ENCODE measurements at places on chromosomes 11 and 22.

- DNase-seq = no peak
- no peak overlapping the region for H3K27ac ChIP-seq
- peaks cover 6% of the 10 kb centered on the region for H3K27me3 ChIP-seq
- H3K36me3 ChIP-seq = no peaks in the 10 kb centered on the region
Observed at GRCh38 chr11:126491092-126491491, 135.6 kb downstream of the ST3GAL4 start.

- peaks cover 3% of the 10 kb centered on the region for H3K27me3 ChIP-seq
- DNase-seq = no peak
- H3K4me3 ChIP-seq = no peak overlapping the region
Observed at GRCh38 chr11:126546191-126546590, 190.7 kb downstream of the ST3GAL4 start.

GRCh38 chr11:118530180-118530682 lies 761 bp upstream of the TMEM25 start:
- H3K27ac ChIP-seq = no peak overlapping the region
- H3K4me1 ChIP-seq = peaks cover 36% of the 10 kb centered on the region
- H3K36me3 ChIP-seq = peaks cover 13% of the 10 kb centered on the region

DNA sequence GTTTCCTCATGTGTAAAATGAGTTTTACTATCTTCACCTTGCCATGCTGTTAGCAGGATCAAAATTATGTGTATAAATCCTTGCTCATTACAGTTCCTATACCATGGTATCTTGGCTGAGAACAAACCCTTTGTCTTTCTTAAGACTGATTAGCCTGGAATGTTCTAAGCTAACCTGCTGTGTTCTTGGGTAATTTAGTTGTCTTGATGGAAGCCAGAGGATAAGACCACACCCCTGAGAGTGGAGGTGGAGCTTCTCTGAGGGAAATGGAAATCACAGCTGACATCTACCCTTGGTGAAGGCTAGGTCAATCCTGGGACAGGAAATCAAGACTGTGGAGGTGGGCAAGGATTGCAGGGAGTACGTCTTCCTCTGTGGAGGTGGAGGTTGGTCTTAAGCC lies 206.1 kb upstream of the ARHGAP20 start:
- H3K36me3 ChIP-seq = no peaks in the 10 kb centered on the region
- H3K27me3 ChIP-seq = peaks cover 3% of the 10 kb centered on the region
- no peak overlapping the region for H3K27ac ChIP-seq
- no peak for DNase-seq
- H3K4me3 ChIP-seq = no peak overlapping the region

DNA sequence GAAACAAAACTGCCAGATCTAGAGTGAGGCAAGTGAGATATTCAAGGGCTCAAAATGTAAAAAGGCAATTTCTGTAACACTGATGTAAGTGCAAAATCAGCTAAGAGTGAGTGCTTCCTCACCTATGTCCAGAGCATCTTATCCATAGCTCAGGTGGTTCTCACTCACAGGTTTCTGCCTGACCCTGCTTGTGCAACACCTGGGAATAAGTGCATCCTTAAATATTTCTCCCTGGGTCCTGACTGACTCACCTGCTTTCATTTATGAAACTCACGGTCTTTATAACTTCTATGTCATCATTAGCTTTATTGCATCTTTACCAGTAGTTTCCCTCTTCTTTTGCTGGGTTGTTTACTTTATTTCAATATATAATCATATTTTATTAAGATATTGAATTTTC lies 260.6 kb downstream of the CNTN5 start:
- DNase-seq = no peak
- H3K4me1 ChIP-seq = peaks cover 9% of the 10 kb centered on the region
- no peak overlapping the region for H3K27ac ChIP-seq
- H3K27me3 ChIP-seq = no peaks in the 10 kb centered on the region

GRCh38 chr22:38935023-38935422 lies 22.4 kb upstream of the APOBEC3A start:
- no peak overlapping the region for H3K27ac ChIP-seq
- no peaks in the 10 kb centered on the region for H3K36me3 ChIP-seq
- peaks cover 25% of the 10 kb centered on the region for H3K27me3 ChIP-seq
- DNase-seq = no peak
- no peak overlapping the region for H3K4me3 ChIP-seq

DNA sequence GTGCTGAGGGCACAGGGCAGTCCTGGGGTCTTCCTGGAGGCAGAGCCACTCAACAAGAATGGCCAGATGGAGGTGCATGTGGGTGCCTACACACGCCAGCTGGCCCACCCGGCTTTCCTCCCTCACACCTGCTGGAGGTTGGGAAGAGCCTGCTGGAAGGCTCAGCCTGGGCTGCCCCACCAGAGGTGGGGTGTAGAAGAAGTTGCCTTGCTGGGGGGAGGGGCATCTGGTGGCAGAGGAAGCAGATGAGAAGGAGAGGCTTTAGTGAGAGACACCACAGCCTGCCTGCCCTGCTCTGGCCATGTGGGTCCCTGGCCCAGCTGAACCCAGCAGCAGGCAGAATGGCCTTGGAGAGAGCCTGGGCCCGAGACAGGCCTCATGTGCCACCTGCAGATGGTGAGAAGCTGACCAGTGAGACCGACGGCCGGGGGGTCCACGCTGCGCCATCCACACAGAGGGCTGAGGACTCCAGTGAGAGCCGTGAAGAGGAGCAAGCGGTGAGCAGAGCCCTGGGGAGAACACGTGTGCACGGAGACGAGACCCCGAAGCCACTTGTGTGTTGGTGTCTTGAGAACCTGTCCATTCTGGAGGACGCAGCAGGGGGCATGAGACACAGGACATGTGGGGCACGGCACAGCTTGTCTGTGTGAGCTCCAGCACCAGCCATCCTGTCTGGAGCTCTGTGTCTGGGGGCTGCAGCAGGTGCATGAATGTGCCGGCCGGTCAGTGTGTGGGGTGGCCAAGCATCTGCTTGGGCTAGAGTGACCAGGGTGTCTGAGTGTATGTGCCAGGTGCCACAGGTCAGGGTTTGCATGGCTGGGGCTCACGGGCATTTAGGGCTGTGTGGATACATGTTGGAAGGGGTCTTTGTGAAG lies 2.7 kb downstream of the B4GALNT4 start:
- peaks cover 12% of the 10 kb centered on the region for H3K27me3 ChIP-seq
- DNase-seq = no peak
- H3K36me3 ChIP-seq = peaks cover 34% of the 10 kb centered on the region
- H3K27ac ChIP-seq = peak overlapping the region; percentile 60
- peaks cover 29% of the 10 kb centered on the region for H3K4me1 ChIP-seq
- H3K4me3 ChIP-seq = no peak overlapping the region

DNA sequence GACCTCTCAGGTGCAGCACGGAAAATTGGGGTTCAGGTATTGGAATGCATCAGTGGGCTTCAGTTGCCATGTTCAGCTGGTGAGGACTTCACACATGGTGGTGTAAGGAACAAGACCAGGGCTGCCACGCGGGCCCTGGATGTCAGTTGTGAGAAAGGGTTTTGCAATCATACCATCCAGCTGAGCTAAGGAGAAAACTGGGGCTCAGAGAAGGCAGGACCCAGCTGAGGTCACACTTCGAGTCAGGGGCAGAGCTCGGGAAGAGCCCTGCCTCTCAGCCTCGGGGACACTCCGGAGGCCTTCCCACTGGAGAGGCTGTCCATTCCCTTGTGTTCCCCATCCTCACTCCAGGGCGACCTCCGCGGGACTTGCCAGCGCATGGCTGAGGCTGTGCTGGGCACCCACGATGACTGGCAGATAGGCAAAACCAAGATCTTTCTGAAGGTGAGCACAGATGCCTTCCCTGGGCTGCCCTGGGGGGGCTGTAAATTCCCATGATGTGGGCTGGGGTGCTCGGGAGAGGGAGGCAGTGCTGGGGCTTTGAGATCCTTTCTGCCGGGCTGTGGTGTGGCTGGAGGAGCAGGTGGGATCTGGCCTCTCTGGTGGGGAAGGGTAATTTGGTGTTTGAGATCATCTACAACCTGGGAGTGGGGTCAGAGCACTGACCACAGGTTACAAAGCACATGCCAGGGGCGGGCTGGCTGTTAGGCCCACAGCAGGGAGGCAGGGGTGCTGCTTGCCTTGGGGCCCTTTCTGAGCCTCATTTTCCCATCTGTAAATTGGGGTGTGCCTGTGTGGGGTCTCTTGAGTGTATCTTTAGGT lies 47.2 kb downstream of the MYO7A start:
- no peak for DNase-seq
- H3K27ac ChIP-seq = no peak overlapping the region
- H3K36me3 ChIP-seq = peaks cover 5% of the 10 kb centered on the region
- H3K4me1 ChIP-seq = peaks cover 63% of the 10 kb centered on the region

- DNase-seq = no peak
- H3K36me3 ChIP-seq = peaks cover 35% of the 10 kb centered on the region
- peaks cover 41% of the 10 kb centered on the region for H3K4me1 ChIP-seq
- H3K27me3 ChIP-seq = peaks cover 2% of the 10 kb centered on the region
Observed at GRCh38 chr11:83056204-83056603, 15.5 kb downstream of the RAB30 start.

DNA sequence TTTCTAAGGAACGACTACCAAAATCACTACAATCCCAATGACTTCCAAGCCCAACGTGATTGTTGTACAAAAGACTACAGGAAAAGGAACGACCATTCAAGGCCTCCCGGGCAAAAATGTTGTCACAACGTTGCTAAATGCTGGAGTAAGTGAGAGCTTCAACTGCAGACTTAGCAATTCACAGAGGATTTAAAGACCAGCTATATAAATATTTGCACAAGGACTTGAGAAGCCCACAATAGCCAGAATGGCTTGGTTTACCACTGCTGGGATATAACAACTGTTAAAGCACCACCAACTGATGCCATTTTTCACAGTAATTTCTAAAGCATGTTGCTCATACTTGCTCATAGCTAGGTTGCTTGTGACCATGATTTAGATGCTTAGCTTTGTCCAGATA lies 78.3 kb downstream of the EMSY start:
- no peaks in the 10 kb centered on the region for H3K27me3 ChIP-seq
- H3K4me3 ChIP-seq = no peak overlapping the region
- H3K4me1 ChIP-seq = peaks cover 12% of the 10 kb centered on the region
- peak overlapping the region; percentile 83 for H3K27ac ChIP-seq
- DNase-seq = no peak
- H3K36me3 ChIP-seq = peaks cover 54% of the 10 kb centered on the region

GRCh38 chr22:30691204-30691603 lies 3.5 kb upstream of the OSBP2 start:
- no peaks in the 10 kb centered on the region for H3K36me3 ChIP-seq
- H3K4me1 ChIP-seq = peaks cover 23% of the 10 kb centered on the region
- H3K4me3 ChIP-seq = no peak overlapping the region
- no peak overlapping the region for H3K27ac ChIP-seq
- DNase-seq = no peak

GRCh38 chr11:72425053-72425980 lies 9.0 kb downstream of the CLPB start:
- no peak for DNase-seq
- peaks cover 42% of the 10 kb centered on the region for H3K36me3 ChIP-seq
- peak overlapping the region; percentile 57 for H3K4me3 ChIP-seq
- H3K27ac ChIP-seq = peak overlapping the region; percentile 94

DNA sequence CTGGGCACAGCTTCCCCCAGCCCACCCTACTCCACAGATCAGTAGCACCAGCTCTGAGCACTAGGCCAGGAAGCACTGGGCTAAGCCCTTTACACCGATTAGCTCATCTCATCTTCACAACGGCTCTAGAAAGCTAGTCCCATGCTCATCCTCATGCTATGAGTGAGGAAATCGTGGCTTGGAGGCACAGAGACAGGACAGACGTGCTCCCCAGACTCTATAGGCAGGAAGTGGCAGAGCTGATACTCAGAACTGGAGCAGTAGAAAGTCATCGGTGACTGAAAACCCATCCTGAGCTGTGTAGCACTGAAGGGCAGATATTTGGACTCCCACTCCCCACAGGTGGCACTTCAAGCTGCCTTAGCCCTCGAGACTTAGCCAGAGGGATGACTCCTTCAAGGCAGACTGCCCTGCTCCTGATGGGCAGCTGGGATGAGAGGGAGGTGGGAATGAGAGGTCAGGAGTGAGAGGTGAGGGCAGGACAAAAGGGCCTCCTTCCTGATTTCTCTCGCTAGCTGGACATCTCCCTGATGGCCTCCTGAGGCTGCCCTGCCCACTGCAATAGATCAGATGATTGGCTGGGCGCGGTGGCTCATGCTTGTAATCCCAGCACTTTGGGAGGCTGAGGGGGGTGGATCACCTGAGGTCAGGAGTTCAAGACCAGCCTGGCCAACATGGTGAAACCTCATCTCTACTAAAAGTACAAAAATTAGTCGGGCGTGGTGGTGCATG lies 9.7 kb downstream of the CD5 start:
- H3K4me1 ChIP-seq = peaks cover 72% of the 10 kb centered on the region
- H3K36me3 ChIP-seq = no peaks in the 10 kb centered on the region

DNA sequence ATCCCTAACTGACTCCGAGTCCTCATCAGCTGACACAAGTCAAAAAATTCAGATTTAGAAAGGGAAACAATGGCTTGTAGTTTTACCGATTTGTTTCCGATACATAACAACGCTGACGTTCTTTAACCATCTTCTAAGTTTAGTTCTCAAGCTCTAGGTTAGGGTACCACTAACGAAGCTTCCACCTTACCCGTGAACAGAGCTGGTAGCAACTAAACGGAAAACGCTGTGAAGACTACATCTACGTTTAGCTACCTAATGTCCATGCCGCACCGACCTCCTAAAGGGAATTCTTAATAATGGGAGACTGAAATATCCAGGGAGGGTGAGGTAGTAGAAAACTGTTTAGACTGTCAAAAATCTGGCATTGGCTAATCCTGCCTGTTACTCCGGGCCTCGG lies 1.0 kb downstream of the NUP98 start:
- no peak for DNase-seq
- H3K27me3 ChIP-seq = no peaks in the 10 kb centered on the region
- H3K4me1 ChIP-seq = peaks cover 25% of the 10 kb centered on the region
- peak overlapping the region; percentile 94 for H3K4me3 ChIP-seq
- peak overlapping the region; percentile 98 for H3K27ac ChIP-seq
- H3K36me3 ChIP-seq = peaks cover 45% of the 10 kb centered on the region

DNA sequence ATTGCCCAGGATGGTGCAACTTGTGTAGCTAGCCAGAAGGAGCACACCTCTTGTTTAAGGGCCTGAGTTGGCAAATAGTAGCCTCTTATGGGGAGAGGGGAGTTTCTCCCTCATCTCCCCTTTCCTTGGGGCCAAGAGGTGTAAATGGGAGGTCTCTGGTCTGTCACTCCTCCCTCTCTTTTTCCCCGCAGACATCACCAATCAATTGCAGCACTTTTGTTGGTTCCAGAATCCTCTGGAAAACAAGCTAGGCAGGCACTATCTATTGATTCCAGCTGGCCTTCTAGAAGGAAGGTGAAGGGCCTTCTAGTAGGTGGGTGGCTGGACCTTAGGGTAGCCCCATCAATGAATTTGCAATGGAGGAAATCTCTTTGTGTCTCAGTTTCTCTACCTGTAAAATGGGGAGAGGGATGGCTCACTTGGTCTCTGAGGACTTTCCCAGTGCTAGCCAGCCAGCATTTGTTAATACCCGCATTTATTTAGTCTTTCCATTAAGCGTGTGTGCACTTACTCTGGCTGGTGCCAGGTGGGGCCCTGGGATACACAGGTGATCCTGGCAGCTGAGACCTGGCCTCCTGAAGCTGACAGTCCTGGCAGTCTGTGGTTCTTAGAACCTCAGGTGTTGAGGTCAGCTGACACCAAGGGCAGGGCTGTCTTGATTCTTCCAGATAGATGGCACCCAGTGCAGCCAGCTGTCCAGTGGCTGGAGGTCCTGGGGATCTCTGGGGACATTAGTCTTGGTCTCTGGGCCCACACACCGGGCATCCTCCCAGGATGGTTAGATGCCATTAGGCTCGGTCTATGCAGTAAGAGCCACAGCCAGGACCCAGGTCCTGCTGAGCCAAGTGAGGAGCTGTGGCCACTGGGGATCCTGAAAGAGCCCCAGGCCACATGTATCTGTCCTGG lies 51.7 kb downstream of the TSPAN18 start:
- peaks cover 80% of the 10 kb centered on the region for H3K4me1 ChIP-seq
- no peak overlapping the region for H3K4me3 ChIP-seq
- DNase-seq = no peak
- no peaks in the 10 kb centered on the region for H3K36me3 ChIP-seq
